Adipocyte (in vitro differentiated cells): ENCODE measurements at places on chromosomes 3 and 15.

DNA sequence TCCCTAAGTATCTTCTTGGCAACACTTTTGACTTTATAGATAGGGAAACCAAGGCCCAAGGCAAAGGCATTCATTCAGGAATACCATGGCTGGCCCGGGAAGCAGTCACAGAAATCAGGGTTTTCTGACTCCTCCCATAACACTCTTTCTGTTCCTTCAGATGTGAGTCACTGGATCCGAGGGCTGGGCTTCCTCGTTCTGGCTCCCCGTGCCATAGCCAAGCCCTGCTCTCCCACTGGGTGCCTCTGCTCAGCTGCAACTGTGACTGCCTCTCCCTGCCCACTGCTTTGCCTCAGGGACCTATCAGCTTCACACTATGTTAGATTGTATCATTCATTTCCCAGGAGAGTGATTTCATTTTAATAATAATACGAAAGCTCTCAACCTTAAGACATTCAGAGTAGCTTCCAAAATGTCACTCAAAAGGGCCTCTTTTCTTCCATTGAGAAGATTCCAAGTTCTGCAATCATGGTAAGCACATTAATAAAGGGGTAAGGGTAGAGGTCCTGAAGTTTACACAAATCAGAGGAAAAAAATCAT lies 50.2 kb downstream of the GABRB3 start:
- DNase-seq: no peak

DNA sequence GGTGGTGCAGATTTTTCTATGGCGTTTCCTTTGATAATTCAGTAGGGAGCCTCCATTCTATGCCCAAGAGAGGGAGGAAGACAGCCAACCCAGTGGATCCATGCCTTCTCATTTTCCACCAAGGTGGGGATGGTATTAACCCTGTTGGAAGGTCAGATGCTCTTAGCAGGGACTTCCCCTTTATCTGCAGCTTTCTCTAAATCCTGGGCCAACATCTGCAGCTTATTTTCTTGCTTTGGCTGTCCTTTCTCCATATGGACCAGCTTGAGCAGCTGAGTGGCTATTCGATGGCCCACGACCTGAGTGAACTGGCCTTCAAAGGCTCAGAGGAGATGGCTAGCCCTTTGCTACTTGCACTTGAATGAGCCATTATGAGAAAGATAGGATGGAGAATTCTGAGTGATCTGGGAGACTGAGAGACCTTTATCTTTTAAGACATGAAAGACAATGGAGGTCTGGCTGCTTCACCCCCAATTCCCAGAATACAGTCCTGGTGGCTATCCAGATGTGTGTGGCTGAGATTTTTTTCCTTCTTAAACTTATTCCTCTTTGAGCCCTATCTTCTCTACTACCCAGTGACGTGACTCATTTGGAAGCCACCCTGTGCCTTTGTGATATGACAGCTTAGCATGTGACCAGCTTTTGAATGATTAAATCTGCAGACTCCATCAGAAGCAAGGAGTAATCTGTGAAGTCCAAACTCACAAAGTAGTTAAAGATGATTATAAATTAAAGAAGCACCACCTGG lies 39.6 kb upstream of the TRAK1 start:
- DNase-seq: no peak

DNA sequence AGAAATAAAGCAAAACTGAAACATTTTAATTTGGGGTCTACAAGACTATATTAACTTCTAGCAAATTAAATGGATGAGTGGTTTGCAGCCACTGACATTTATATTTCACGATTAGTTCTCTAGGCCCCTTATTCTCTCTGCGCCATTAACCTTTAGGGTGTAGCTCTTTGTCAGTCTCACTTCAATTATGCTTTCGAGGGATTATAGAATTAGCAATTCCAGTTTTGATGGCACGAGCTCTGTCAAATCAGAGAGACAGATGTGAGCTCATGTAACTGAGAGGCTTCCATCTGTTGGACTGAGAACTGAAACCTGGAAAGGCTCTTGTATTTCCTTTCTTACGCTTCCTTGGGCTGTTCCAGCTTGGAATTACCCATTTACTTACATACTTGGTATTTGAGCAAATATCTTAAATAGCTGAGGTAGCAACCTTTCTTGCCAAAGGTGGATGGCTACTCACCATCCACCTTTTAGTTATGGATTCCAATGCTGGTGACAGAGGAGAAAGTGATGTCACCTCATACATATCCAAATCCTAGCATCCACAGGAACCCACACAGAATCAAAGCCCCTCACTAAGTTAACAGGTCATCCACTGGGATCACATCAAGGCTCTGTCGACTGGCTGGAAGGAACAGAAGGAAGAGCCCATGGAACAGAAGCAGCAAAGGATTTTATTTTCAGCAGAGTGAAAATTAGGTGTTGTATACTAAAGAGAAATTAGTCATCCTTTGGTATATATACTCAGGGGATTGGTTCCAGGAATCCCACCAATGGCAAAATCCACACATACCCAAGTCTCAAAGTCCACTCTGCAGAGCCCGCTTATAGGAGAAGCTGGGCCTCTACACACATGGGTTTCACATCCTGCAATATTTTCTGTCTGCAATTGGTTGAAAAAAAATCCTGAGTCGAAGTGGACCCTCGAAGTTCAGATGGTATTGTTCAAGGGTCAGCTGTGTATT lies 20.8 kb downstream of the VGLL4 start:
- DNase-seq: no peak

DNA sequence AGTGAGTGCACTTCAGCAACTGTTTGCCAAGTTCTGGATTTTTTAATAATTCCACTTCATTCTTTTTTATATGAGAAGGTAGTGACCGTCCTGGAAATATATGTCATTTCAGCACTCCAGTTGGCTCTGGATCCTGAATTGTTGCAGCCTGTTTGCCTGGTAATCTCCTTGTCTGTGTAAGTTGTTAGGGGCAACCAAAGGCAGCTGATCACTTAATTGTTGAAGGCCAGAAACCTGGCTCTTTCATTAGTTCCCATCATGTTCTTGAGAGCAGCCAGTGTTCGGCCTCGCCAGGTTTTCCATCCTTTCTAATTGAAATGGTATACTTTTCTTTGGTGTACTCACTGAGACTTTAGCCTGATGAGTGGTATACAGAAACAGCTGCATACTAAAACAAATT lies 168.6 kb downstream of the SOX2 start:
- no peak for DNase-seq

- no peak for DNase-seq
These were observed 81.6 kb upstream of the FEZF2 start for GRCh38 chr3:62454916-62455315.

DNA sequence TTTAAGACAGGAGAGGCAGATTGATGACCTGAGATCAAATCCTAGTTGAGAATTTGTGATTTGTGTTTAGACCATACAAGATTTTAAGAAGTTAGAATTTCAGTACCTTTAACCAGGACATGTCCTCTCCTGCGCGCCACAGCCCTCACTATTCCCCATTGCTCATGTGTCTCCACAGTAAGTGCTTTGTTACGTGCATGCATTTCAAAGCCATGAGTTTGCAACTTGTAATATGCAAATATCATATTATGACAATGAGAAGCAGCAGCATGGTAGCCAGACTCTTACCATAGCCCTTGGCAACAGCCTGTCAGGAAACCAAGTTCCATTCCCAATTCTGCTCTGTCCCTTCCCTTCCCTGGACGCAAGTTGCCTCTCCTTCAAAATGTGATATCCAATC lies 73.3 kb upstream of the ATP13A5 start:
- DNase-seq: no peak
